ENCODE measurements at places on chromosomes 6 and 20. TPM values are rescaled to one million over a fixed set of nuclear protein-coding genes. Genes with fewer than 3 reads are reported as not detected.

Gene OR12D3
- total RNA-seq = not detected

Gene ARMH2
- total RNA-seq = not detected

Gene WFDC5
- 1.6 TPM for total RNA-seq

Gene ERMARD
- total RNA-seq = 16.1 TPM

Gene ZKSCAN3
- 1.1 TPM for total RNA-seq

Gene SLC13A3
- total RNA-seq = 7.9 TPM
